ENCODE measurements at places on chromosomes 3 and 15. TPM values are rescaled to one million over a fixed set of nuclear protein-coding genes. Genes with fewer than 3 reads are reported as not detected.

The NIPA2 gene
- 41.6 TPM for total RNA-seq

The PLOD2 gene
- total RNA-seq = 114 TPM

The NLGN1 gene
- 2.1 TPM for total RNA-seq

The GASK1A gene
- 1.8 TPM for total RNA-seq

The KBTBD13 gene
- not detected for total RNA-seq

GRCh38 chr3:87486115-87486514 is 209.7 kb upstream of the POU1F1 start:
- no peak for DNase-seq

DNA sequence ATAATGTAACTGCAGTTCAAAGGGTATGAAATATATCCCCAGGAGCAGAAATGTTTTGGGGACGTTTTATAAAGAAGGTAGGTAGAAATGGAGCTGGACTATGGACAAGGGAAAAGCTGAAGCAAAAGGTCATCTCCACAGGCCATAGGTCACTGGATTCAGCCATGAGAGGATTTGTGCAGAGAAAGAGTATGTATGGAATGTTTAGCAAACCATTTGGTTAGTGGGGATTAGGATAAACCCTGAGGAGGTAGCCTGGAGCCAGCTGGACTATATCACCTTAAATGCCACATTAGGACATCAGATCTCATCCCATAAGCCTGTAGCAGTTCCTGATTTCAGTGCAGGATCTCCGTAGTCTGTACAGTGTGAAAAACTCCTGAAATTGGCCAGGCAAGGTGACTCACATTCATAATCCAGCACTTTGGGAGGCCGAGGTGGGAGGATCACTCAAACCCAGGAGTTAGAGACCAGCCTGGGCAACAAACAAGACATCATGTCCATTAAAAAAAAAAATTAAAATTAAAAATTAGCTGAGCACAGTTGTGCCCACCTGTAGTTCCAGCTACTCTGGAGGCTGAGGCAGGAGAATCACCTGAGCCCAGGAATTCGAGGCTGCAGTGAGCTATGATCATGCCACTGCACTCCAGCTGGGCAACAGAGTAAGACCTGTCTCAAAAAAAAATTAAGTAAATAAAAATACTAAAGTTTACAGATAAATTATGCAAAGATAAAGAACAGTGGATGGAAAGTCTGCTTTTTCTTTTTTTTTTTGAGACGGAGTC is 4.7 kb downstream of the IP6K1 start:
- DNase-seq = no peak

DNA sequence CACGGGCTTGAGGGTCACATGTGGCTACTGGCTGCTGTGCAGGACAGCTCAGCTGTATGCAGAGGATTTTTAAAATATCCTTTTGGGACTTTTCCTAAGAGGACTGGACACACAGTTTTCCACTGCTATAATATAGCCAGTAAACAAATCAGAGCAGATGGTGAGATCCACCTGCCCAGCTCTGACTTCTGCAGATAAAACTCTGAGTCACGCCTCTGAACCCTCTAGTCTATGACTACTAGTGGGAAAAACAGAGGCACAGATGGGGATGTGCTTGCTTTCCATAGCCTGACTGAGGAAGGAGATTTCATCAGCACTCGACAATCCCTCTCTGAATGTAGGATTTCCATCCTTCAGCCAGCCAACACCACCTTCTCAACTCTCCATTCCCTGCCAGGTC is 45.1 kb downstream of the COLQ start:
- peak; percentile 27 for DNase-seq

GRCh38 chr3:143771258-143771657 is 77.0 kb downstream of the SLC9A9 start:
- DNase-seq = peak; percentile 21

- DNase-seq = no peak
Observed at GRCh38 chr15:47394286-47394809, 323.0 kb upstream of the SEMA6D start.

DNA sequence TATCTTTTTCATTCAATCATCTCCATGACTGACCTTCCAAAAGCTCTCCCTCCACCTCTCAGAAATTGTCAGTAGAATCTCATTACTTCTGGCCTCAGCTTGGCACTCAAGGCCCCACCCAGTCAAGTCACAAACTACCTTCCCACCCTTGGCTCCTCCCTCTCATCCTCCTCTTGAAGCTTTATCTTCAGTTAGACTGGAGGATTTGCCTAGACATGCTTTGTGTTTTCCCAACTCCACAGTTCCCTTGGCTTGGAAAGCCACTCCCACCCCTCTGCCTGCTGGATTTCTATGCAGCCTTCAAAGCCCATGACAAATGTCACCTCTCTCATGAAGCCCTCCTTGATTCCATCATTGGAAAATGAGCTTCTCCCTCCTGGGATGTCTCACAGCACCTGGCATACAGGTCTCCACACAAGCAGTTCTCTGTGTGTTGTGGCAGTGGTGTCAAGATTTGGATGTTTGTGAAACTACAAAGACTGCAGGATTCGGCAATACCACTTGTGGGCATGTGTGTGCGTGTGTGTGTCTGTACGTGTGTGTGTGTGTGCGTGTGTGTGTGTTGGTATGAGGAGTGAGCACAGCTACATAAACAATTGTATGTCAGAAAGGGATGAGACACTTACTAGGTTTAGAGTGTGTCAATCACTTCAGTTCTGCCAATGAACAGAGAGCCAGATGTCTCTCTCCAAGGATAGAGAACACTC is 45.3 kb upstream of the VPS8 start:
- peak; percentile 37 for DNase-seq

GRCh38 chr15:73965758-73966113 is 26.4 kb downstream of the STOML1 start:
- peak; percentile 66 for DNase-seq

- DNase-seq = no peak
Observed at GRCh38 chr3:13783476-13783875, 96.4 kb downstream of the WNT7A start.

- DNase-seq = no peak
Observed at GRCh38 chr15:63347074-63347857, 34.4 kb downstream of the CA12 start.

GRCh38 chr3:47010111-47010712 is 30.7 kb downstream of the NBEAL2 start:
- no peak for DNase-seq

- DNase-seq = no peak
Observed at GRCh38 chr15:30046430-30046829, 36.3 kb upstream of the GOLGA8J start.

DNA sequence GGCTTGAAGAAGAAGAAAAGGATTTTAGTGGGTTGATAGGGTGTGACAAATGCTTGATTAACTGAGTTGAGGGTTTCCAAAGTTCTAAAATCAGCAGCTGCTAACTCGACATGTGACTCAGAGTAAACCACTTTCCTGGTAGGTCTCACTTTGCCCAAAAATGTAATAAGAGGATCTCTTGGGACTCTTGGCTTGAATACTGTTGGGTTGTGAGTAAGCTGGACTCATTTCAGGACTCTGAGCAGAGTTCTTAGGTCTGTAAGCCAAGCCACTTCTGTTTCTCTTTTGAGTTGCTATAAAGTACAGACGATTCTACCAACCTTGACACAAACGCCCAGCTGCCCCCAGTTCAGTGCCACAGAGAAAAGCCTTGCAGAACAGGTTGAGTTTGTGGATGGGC is 241.1 kb downstream of the ZNF621 start:
- DNase-seq = peak; percentile 6

- DNase-seq = no peak
Observed at GRCh38 chr15:64423970-64424369, 36.3 kb downstream of the TRIP4 start.

DNA sequence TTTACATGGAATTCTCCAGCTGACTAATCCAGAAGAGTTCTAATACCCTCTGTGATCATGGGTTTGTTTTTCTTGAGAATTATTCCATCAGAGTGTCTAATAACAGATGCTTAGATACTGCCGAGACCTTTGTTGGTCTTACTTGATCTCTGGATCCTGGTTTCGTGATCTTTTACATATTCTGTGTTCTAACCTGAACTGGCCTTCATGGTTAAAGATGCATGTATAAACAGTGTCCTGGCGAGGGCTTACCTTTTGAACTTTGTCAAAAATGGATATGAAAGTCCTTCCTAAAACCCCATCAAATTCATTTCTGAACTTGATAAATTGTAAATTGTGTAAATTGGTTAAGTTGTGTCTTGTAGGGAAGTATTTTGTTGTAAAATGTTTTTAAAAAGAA is 24.8 kb downstream of the UBE2Q2 start:
- DNase-seq = no peak

GRCh38 chr3:78035131-78035641 is 995.3 kb downstream of the ROBO2 start:
- DNase-seq = peak; percentile 27

GRCh38 chr3:52432691-52433141 is 12.2 kb downstream of the SEMA3G start:
- DNase-seq = no peak
